ENCODE measurements at places on chromosomes 16 and 17.

DNA sequence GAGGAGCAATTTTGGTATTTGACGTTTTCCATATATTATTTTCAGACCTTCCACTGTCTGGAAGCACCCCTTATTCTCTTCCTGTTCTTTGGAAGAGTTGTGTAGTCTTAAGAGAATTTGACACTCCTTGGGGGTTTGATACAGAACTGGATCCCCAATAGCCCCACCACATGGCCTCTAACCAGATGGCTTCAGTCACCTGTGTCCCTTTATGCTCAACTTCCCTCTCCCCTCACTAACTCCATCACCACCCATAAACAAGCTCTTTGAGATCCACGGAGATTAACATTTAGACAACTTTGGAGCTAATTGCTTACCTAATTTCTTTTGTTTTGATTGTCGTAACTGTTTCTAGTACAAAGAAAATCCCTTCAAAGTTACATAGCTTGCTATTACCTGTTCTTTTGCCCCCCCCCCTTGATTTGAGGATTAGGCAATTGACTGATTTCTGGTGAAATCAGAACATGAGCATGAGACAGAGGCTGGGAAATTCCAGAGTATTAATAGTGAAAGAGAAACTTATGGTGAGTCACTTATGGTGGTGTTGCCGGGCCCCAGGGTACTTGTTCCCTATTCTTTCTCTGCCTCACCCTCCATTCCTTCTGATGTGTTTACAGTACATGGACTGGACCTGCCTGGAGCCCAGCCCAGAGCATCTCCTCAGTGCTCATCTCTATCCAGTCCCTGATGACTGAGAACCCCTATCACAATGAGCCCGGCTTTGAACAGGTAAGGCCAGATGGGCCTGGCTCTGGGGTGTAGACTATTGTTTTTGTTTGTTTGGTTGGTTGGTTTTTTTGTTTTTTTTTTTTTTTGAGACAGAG, 7.5 kb downstream of the UBE2Z start:
- peak; percentile 82 for DNase-seq

DNA sequence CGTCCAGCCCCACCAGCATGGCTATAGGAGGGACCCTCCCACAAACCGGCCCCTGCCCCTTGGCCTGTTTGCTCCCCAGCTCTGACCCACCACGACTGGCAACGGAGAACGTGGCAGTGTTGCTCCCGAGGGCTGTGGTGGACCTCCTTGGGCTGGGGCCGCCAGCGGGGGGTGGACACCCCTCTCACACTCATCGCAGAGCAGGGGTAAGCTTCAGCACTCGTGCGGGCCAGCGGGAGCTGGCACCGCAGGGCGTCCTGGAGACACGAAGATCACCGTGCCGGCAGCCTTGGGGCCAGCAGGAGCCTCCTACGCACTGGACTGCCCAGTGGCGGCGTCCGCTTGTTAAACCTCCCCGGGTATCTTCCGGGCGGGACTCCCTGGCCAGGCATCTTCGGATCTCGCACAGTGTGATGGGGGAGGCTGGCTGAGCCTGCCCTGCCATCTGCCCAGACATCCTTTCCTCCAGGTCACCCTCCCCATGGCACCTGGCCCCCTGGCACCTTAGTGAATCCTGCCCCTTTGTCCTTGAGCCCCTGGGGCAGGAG, 53.5 kb downstream of the ABR start:
- DNase-seq = no peak

DNA sequence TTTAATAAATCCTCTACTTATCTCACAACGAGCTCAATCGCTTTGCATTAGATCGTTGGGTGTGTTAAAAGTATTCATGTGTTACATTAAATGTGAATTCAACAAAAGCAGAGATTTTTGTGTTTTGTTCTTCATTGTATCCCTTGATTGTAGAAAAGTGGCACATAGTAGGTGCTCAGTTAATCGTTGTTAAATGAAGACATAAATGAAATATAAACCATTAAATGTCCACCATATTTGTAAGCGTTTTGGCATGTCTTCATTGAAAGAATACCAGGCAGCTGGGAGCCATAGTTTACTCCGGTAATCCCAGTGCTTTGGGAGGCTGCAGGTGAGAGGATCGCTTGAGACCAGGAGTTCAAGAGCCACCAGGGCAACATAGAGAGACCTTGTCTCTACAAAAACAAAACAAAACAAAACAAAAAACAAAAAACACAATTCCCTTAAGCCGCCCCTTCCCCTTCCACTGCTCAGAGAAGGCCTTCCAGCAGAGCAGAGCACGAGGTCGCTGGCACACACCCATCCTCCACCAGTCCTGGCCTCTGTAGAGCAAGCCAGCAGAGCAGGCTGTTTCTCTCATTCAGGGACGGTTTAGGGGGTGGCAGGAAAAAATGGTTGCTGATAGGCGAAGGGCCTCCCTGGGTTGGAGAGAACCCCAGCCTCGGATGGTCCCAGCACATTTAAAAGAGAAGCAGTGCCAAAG, 673 bp upstream of the CHD9 start:
- DNase-seq = peak; percentile 52

GRCh38 chr17:81710514-81711308, 1.4 kb upstream of the SLC25A10 start:
- no peak for DNase-seq

DNA sequence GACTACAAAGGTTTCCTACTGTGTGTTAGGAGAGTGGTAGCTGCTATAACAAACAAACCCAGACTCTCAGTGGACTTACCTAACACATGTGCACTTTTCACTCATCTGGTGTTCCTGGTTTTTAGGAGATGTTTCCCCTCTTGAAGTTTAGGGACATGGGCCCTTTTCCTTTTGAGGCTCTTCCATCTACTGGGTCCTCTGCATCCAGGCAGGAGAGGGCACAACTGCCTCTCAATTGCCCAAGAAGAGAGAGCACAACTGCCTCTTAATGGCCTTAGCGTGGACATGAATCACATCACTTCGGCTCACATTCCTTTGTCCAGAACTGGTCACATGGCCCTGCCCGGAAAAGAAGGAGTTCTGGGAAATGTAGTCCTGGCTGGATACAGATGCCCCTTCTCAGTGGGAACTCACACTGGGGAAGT, 9.8 kb upstream of the TNRC6C start:
- no peak for DNase-seq

GRCh38 chr16:4101421-4102219, 14.6 kb downstream of the ADCY9 start:
- no peak for DNase-seq

DNA sequence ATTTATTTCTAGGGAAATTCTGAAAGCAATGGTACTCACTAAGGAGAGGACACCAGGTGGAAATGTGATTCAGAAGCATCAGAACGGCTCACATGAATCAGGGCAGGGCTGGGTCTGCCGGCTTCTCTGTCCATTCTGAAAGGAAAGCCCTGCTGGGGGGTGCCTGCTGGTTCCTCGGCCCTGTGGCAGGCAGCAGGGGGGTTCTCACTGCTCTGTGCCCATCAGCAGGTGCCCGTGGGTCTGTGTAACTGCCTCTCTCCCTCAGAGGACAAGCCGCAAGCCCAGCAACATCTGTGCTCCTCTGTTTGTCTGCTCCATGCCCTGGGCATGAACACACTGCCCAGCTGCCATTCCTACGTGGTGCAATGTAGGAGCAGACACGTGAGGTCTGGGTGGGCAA, 74.9 kb upstream of the ZNF423 start:
- DNase-seq = no peak

DNA sequence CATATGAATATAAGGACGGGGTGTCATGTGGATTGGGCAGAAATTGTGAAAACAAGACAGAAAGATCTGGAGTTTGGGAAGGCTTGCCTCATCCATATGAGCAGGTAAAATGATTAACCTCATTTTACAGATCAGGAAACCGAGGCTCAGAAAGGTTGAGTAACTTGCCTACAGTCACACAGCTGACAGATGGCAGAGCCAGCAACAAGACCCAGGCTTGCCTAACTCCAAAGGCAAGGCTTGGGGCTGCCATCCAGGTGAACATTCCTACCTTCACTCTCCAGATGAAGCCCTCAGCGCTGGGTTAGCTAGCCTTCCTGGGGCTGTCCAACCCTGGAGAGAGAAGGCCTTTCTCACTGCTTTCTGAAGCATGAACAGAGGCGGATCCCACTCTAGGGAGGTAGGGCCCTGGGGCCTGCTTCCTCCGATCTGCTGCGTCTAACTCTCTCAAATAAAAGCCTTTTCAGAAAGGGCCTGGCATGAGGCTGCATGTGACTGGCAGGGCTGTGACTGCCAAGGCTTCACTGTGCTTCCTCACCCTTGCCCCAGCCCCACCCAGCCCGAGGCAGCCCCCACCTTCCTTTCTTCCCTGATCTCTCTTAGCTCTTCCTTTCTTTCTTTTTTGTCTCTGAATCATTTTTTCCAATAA, 107.8 kb downstream of the GNAO1 start:
- DNase-seq = no peak

- no peak for DNase-seq
These were observed 103.5 kb upstream of the TNRC6C start for GRCh38 chr17:77854759-77855745.

DNA sequence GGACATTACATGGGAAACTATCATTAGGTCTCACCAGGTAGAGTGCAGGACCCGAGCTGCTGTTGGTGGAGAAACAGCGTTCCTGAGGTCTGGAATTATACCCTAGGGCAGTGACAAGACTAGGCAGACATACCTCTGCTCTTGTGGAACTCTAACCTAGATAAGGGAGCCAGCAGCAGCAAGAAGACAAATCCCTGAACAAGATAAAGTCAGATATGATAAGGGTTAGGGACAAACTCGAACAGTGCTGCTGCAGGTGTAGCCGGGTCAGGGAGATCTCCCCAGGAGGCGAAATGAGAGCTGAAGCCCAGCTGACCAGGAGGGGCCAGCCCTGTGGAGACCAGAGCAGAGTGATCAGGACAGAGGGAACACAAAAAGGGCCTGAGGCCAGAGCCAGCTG, 34.7 kb downstream of the ARSG start:
- no peak for DNase-seq

GRCh38 chr16:60405286-60405685, 1631.0 kb downstream of the CDH8 start:
- no peak for DNase-seq

- DNase-seq = no peak
These were observed 435.0 kb downstream of the MAF start for GRCh38 chr16:79165506-79165905.

GRCh38 chr16:55082591-55082976, 151.9 kb downstream of the IRX5 start:
- no peak for DNase-seq

DNA sequence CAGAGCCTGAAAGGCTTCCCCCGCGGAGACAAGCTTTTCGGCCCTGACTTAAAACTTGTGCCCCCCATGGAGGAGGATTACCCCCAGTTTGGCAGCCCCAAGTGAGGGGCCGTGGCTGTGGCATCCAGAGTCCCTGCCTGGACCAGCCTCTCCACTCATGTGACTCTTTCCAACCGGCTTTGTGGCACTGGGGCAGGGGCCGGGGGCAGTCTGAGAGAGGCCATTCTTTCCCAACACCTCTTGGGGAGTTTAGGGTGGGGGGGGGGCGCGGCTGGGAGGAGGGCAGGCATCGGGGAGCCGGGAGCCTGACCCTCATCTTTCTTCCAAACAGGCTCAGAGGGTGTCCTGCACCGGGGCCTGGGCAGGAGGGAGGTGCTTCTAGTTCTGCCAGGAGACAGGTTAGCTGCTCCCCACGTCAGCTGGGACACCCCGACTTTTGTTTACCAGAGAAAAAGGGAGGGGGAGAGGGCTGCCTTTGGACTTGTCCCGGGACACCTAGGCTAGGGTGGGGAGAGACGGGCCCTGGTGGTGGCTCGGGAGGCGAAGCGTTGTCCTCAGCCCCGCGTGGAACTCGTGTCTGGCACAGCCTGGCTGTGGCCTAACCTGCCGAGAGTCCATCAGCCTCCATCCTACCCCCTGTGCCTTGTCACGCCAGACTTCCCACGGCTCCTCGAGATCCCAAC, 7.3 kb upstream of the SERPINF1 start:
- no peak for DNase-seq

DNA sequence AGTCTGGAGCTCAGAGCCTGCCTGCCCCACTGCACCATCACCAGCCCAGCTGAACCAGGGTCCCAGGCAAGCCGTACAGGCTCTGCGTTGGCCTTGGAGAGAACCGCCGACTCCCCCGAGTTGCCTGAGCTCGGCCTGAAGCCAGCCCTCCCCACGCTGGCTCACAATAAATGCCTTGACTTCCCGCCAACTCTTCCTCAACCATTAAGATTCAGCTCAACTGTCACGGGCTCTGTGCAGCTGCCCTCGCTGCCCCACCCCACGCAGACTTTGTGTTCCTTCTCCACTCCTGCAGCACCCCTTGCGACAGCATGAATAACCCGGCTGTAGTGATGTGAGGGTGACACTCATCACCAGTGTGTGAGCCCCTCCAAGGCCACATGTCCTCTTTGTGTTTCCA, 4.8 kb upstream of the QPRT start:
- DNase-seq = no peak

DNA sequence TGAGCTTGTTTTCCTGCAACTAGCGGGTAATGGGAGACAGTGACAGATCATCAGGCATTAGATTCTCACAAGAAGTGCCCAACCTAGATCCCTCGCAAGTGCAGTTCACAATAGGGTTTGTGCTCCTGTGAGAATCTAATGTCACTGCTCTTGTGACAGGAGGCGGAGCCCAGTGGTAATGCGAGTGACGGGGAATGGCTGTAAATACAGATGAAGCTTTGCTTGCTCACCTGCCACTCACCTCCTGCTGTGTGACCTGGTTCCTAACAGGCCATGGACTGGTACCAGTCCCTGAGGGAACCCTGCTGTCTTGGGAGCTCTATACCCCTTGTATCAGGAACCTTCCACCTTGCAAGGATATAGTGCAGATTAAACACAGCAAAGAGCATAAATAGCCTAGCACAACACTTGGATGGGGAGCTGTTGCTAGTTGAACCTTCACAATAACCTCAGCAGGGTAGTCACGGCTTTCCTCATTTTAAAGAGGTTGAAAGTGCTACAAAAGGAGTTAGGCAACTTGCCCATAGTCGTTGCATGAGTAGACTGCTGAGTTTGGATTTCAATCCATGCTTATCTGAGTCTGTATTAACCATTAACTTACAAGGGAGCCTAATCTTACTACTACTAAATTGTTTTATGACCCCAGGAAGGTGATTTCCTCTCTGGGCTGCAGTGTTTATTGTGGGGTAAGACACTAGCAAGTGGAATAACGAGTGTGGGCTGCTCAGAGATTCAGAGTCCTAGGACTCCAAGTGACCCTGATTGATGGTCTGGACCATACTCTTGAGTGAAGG, 156.6 kb upstream of the ZFHX3 start:
- DNase-seq = no peak

DNA sequence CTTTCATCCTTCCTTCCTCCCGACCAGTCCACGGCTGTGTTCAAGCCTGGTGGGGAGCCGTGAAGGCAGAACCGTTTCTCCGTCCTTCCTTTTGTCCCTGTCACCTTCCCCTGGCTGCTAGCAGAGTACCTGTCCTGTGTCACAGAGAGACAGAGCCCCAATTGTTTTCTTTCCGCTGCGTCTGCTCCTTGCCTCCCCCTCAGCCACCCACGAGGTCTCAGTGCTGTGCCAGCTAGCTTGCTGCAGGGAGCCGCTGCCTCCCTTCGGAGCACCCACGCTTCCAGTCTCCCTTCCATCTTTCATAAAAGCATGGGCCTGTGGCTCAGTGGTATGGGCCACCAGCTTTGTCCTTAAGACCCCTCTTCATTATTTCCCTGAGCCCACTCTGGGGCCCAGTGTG, 62.2 kb downstream of the MPRIP start:
- DNase-seq = no peak

GRCh38 chr17:76049239-76049638, 22.1 kb upstream of the EVPL start:
- no peak for DNase-seq

- no peak for DNase-seq
These were observed 4.7 kb upstream of the MRPS34 start for GRCh38 chr16:1777375-1778199.

Data from stimulated activated effector memory CD8-positive, alpha-beta T cell treated with anti-CD3 and anti-CD28 coated beads, Interleukin-12 subunit alpha, Interleukin-12 subunit beta, amount 100 ng/mL, for 72 hours (primary cell).